Fibroblast of mammary gland (primary cell): ENCODE measurements at places on chromosomes 2 and 18.

- peak; percentile 45 for DNase-seq
Observed at GRCh38 chr2:137952586-137953129, 11.6 kb upstream of the HNMT start.

- no peak for DNase-seq
Observed at GRCh38 chr2:19841918-19842693, 59.7 kb downstream of the TTC32 start.

GRCh38 chr2:191176801-191177438, 26.1 kb upstream of the STAT4 start:
- no peak for DNase-seq

DNA sequence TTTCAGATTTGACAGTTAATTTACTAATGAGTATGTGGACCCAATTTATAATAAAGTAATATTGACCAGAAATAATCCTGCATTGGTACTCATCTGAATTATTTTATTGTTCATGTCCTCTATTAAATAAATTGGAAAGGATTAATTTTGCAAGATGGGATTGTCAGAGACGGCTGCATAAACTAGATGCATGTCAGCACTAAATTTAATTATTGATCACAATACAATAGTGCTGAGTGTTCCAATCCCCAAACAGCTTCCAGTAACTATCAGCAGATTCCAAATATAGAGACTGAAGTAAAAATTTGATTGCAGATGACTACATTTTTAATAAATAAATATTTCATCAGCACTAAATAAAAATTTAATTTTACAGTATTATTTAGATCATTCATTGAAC, 387.2 kb downstream of the GRB14 start:
- DNase-seq: no peak

DNA sequence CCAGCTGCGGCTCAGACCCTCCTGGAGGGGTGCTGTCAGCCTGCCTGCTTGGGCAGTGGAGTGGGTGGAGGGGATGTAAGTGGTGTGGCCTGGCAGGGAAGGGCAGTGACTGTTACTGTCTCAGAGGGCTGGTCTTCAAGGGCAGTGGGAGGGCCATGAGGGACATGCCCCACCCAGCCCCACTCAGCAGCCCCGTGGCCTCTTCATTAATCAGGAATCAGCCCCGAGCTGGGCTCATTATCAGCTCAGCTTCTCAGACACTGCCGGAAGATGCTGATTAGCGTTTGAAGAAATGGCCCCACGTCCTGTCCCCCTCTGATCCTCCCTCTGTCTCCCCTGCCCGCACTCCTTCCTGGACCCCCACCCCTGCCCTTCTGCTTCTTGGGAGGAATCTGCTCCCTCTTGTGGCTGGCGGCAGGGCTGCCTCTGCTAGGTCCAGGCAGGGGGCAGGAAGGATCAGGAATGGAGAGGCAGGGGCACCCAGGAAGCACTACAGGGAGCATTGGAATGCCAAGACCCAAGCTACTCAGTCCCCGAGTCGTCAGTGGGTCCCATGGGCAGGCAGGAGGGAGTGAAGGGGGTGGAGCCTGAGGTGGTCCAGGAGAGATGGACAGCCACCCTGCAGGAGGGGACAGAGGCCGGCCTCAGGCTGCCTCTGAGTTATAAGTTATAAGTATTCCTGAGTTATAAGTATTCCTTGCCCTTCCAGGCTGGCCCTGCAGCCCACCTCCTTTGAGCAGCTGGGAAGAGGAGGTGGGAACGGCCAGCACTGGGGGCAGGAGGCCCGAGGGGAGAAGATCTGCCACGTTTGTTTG, 7.0 kb downstream of the ASIC4 start:
- DNase-seq: peak; percentile 34

DNA sequence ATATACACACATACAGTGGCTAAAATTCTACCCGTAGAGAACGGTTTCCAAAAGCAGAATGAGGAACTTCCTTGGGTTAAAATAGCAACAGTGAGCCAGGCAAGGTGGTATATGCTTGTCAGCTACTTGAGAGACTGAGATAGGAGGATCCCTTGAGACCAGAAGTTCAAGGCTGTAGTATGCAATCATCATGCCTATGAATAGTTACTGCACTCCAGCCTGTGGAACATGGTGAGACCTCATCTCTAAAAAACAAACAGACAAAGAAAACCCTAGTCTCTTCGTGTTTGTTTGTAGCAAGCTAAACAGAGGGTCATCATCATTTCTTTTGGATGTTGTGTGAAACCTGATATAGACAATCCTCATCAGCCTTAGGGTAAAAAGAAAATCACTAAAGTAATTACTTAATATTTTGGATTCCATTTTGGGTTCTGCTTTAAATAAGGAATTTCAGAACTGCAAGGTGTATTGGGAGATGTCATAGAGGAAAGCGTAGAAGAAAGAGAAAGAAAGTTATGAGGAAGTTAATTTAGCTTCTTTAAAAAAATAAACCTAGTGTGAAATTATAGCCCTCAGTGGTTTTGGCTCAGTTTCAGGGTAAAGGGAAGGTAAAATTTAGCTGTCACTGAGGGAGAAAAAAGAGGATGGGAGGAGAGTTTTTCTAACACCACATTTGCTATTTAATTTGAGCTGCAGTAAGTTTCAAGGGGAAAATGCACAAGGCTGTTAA, 46.5 kb downstream of the PLEK start:
- no peak for DNase-seq

GRCh38 chr18:59735269-59735860, 38.1 kb upstream of the CCBE1 start:
- no peak for DNase-seq

- DNase-seq: no peak
Observed at GRCh38 chr2:215450188-215451011, 14.5 kb upstream of the FN1 start.
